ENCODE measurements at places on chromosomes 11 and 22. TPM values are rescaled to one million over a fixed set of nuclear protein-coding genes. Genes with fewer than 3 reads are reported as not detected.

LMNTD2 gene
- 0.56 TPM for total RNA-seq

CDCA5 gene
- 9.0 TPM for total RNA-seq

OR10D3 gene
- not detected for total RNA-seq

LRRC32 gene
- 16.1 TPM for total RNA-seq

LRRC56 gene
- total RNA-seq: 0.46 TPM

NRXN2 gene
- total RNA-seq: not detected

MPPED2 gene
- total RNA-seq: not detected

SLC22A6 gene
- not detected for total RNA-seq

TRIM5 gene
- total RNA-seq: 77.9 TPM

CRY2 gene
- 9.2 TPM for total RNA-seq

MS4A6A gene
- total RNA-seq: 0.60 TPM

TNNT3 gene
- total RNA-seq: not detected

OVCH2 gene
- total RNA-seq: not detected

DGAT2 gene
- total RNA-seq: 0.49 TPM

DDIAS gene
- total RNA-seq: 10.8 TPM

RAB3IL1 gene
- total RNA-seq: 1.9 TPM

TCN2 gene
- 61.3 TPM for total RNA-seq

SHISA8 gene
- total RNA-seq: not detected

CD3D gene
- not detected for total RNA-seq

UBE2L6 gene
- total RNA-seq: 47.3 TPM

HTR3B gene
- total RNA-seq: not detected

TRIM51 gene
- not detected for total RNA-seq

MUC5AC gene
- not detected for total RNA-seq

SCGB2A2 gene
- total RNA-seq: not detected

E2F8 gene
- total RNA-seq: 5.2 TPM

DERL3 gene
- total RNA-seq: 1.5 TPM

Measured in pulmonary artery endothelial cell (primary cell).